Activated CD4-positive, alpha-beta T cell treated with anti-CD3 and anti-CD28 coated beads for 4 hours (primary cell): ENCODE measurements at places on chromosomes 1 and 21.

DNA sequence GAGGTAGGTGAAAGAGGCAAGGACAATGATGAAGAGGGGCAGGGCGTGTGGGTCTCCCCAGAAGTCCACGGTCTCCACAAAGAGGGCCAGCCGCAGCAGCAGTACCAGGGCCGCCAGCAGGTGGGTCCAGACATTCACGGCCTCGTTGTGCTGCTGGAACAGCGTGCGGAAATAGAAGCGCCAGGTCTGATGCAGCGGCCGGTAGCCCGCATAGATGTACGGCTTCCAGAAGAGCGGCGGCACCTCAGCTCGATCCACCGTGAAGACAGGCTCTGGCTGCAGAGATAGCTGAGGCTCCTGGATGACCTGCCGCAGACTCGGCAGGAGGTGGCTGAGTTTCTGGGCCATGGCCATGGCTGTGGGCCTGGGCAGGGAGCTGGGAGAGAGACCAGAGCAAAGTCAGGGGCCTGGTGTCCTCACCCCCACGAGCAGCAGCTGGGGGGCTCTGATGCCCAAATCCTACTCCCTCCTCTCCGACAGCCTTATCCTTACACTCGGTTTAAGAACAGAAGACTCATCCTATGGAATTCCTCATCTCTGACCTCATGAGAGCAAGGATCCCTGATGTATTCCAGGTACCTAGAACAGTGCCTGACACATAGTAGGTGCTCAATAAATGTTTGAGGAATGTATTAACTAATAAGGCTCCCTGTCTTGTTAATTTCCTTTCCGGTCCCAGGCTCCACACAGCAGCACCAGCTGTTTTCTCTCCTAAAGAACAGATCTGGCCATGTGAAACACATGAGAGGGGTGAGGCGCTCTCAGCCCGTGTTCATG is 4.4 kb upstream of the AUNIP start:
- DNase-seq, result no peak

DNA sequence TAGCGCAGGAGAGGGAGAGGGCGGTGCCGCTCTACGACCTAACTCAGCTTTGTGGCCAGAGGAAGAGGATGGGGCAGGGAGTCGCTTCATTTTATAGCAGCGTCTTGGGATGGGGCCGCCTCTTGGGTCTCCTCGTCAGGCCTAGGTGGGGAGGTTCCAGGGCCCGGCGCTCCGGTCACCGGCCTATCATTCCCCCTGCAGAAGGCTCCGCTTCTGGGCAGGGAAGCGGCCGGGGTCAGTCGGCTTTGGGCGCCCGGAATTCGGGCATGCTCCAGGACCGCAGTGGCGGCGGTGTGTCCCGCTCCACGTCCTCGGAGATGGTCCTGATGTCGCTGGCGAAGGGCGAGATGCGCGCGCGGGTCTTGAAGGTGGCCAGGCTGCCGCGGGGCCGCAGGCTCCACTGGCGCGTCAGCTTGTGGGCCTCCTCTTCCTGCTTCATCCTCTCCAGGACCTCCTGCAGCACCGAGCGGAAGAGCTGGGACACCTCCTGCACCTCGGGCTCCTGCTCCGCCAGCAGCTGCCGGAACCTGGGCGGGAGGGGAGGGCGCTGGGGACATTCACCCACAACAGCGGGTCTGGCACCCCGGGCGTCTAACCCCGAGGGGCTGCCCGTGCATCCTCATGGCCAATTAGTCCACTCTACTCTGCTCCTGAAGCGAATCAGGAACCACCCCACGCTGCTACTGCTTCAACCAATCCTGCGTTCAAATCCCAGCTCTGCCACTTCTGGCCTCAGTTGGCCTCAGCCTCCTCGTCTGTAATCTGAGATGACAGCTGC is 13.0 kb downstream of the RD3 start:
- DNase-seq, result no peak

DNA sequence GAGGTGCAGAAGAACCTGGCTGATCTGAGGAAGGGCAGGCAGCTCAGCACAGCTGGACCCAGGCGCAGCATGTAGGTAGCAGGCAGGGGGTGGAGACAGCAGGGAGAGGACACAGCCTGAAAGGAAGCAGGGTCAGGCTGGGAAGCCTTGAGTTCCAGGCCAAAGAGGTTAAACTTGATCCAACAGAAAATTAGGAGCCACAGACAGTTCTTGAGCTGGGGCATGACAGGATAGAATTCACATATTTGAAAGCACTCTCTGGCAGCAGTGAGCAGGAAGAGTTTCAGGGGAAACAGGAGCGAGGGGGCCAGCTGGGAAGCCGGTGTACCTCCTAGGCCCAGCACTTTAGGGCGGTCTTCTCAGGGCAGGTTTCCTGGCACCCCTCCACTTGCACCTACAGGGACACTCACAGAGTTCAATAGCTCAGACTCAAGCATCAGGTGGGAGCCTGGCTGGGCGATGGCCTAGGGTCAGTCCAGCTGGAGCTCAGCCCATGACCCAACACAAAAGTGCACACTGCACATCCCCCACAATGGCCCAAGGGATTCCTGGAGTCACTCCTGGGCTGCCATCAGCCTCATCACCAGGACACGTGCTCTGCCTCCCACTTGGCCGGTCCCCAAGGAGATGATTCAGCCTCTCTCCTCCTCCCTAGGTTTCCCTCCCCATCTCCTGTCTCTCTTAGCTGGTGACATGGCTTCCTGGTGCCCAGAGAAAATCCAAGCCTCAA is 22.7 kb downstream of the MATN1 start:
- DNase-seq, result no peak

DNA sequence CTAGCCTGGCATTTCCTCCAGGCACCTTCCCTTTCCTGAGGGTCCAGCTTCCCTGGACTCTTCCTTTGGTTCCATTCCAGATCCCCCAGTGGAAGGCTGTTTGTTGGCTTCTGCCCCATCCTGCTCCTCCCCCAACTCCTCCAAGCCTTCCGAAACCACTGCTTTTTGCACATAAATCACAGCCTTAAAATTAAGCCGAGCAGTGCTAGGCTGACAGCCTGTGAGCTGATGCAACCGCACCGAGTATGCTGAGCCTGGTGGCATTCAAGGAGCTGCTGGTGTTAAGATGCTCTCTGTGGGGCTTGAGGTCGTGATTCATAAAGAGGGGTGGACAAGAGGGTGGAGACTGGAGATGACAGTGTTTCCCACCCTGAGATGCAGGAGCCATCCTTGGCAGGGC is 266.6 kb upstream of the C1orf174 start:
- DNase-seq, result no peak

GRCh38 chr1:78690516-78690915 is 40.9 kb downstream of the IFI44 start:
- DNase-seq, result no peak

- no peak for DNase-seq
Observed at GRCh38 chr1:183632114-183632513, 3.5 kb downstream of the ARPC5 start.

- DNase-seq, result no peak
Observed at GRCh38 chr21:26117972-26118367, 52.6 kb downstream of the APP start.

- no peak for DNase-seq
Observed at GRCh38 chr1:201503397-201504176, 3.3 kb downstream of the CSRP1 start.

DNA sequence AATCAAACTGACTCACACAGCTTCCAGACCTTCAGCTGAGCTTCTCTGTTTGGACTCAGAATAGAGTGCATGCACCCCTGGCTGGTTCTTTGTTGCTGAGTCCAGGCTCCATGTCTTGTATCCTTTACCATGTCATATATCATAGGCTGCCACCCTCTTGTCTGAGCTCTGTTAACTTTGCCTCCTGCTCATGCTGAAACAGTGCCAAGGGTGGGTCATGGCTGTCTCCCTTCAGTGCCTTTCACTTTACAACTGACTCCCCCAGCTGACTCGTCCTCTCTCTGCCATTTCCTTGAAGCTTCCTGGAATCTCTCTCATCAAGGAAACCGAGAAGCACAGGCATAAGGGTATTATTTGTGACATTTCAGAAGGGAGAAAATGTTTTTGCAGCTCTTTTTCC is 885.3 kb downstream of the TTLL7 start:
- DNase-seq, result no peak

DNA sequence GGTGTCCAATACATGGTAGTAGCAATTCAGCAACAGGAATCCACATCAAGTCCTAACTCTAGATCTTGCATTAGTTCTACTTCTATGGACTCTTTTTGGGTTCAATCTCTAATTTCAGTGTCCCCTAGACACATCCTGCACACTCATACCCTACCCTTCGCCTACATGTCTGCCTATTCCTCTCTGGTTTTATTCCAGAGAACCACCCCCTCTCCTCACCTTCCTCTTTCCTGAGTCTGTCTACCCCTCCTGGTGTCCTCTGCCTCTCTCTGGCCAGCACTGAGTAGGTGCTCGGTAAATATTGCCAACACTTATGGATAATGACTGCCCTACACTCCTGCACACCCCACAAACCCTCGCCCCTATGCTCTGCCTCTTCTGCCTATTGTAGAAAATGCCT is 9.5 kb downstream of the TAL1 start:
- no peak for DNase-seq

DNA sequence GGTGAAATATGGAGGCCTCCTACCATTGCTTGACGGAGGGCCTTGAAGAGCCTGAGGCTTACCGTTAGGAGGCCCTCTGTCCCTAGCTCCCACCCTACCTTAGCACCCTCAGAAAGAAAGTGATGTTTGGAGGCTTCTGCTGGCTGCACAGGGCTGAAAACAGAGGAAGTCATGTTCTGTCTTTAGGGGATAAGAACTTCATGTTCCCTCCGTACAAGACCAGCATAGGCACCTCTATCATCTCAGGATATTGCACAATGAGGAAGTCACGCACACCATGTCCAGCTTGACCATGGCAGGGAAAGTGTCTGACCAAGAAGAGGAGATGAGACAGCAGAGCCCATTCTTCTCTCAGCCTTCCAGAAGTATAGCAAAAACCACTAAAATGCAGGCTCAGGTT is 13.8 kb downstream of the ADORA3 start:
- no peak for DNase-seq

- no peak for DNase-seq
Observed at GRCh38 chr1:17053086-17053684, 647 bp downstream of the SDHB start.

DNA sequence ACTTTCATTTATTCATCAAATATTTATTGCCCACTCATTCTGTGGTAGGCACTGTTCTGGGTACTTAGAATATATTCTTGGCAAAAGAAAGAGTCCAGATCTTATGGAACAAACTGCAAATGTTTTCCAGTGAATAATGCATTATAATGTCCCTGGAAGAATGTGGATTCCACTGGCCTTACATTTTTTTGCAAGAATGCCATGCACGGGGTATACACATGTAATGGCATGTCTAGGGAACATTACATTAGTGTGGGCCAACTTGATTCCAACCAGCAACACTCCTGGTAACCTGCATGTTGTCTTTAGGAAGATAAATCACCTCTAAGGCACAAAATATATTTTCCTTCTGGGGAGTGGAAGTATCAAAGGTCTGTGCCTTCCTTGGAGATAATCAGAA is 33.0 kb upstream of the IFI44L start:
- DNase-seq, result no peak

DNA sequence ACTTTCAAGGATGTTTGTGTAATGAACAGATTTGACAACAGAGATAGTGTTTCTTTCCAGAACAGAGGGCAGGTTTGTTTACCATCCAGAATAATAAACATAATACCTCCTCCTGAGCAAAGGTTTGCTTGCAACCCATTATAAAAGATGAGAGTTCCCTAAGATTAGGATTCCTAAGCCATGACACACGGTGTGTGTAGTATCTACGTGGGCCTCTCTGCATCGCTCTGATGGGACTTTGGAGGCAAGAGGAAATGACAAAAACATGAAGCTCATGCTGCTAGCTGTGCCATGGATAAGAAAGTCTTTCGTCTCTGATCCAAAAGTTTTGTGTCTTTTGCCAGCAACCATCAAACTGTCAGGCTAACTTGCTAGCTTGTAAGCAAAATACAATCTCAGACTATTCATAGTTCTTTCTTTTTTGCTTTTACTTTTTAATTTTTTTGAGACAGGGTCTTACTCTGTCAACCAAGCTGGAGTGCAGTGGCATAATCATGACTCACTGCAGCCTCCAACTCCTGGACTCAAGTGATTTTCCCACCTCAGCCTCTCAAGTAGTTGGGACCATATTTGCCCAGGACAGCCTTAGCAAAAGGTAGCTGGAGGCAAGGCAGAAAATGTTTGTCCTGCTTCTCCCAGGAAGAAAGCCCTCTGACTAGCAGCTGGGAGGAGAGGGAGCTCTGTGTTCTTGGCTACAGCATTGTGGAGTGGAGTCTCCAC is 81.1 kb downstream of the LHX4 start:
- DNase-seq, result no peak

GRCh38 chr1:74426208-74426937 is 86.0 kb downstream of the LRRC53 start:
- no peak for DNase-seq

DNA sequence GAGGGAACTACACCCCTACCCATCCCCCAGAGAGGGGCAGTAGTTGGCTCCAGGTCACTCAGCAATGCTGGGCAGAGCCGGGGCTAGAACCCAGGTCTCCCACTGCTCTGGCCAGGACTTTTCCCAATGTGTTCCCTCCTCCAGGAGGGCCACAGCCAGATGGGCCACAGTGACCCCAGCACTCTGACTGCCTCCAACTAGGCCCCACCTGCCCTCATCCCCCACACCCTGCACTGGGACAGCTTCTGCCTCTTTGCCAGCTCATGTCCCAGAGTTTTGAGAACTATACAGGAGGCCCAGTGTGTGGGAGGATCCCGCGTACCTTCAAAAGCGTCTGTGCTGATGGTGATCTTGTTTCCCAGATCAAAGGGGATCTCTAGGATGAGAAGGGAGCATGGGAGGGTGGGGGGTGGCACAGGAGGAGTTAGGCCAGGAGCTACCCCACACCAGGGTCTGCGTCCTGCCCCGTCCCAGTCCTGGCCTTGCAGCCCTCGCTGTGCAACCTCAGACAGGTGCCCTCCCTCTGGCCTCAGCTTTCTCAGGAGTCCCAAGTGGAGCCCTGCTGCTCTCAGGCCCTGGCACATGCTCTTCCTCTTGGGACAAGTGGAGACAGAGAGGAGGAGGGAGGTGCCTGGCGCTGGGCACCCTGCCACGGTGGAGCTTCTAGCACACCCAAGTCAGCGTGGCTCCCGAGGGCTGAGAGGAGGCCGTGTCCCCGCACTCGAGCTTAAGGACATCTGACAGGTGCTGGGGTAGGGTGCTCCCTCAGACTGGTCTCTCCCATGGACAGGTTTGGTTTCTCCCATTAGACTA is 22.0 kb downstream of the MYOM3 start:
- DNase-seq, result no peak

DNA sequence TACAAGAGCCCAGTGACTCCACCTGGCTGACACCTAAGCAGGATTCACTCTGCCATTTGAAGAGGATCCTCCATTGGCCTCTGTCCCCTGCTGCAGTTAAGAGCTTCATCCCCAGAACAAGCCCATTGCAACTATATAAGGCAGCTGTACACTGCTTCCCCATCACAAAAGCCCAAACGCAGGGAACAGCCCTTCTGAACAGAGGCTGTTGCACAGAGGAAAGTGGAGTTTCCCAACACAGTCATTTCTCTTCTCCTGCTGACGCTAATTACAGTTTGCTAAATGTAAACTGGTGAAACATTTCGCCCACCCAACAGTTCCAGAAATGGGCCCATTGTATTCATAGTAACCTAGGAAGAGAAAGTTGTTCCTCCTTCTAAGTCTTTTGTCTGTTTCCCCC is 455.8 kb upstream of the DAB1 start:
- DNase-seq, result no peak
